ENCODE measurements at places on chromosomes 5 and 9. TPM values are rescaled to one million over a fixed set of nuclear protein-coding genes. Genes with fewer than 3 reads are reported as not detected.

The MEIKIN gene
- total RNA-seq = not detected

The TMEM232 gene
- total RNA-seq = 1.8 TPM

The SPATA31A3 gene
- total RNA-seq = 0.35 TPM

The ADAMTSL1 gene
- total RNA-seq = 1.2 TPM

The PCDHB2 gene
- total RNA-seq = 26.3 TPM

The PCDHGA4 gene
- total RNA-seq = 2.3 TPM

The PRUNE2 gene
- 9.7 TPM for total RNA-seq

The JAKMIP2 gene
- 6.4 TPM for total RNA-seq

DNA sequence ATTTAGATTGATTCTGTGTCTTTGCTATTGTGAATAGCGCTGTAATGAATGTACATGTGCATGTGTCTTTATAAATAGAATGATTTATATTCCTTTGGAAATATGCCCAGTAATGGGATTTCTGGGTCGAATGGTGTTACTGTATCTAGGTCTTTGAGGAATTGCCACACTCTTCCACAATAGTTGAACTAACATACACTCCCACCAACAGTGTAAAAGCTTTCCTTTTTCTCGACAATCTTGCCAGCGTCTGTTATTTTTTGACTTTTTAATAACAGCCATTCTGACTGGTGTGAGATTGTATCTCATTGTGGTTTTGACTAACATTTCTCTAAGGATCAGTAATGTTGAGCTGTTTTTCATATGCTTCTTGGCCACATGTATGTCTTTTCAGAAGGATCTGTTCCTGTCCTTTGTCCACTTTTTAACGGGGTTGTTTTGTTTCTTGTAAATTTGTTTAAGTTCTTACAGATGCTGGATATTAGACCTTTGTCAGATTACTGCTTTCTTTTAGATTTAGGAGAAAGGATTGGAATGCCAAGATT lies 125.0 kb upstream of the NR5A1 start:
- H3K4me1 ChIP-seq = no peaks in the 10 kb centered on the region
- peaks cover 2% of the 10 kb centered on the region for H3K36me3 ChIP-seq
- no peak overlapping the region for H3K4me3 ChIP-seq
- no peaks in the 10 kb centered on the region for H3K27me3 ChIP-seq
- no peak for DNase-seq

GRCh38 chr9:103900466-103900865 lies 193.6 kb upstream of the SMC2 start:
- no peaks in the 10 kb centered on the region for H3K27me3 ChIP-seq
- DNase-seq = no peak
- no peaks in the 10 kb centered on the region for H3K4me1 ChIP-seq
- no peak overlapping the region for H3K27ac ChIP-seq
- H3K36me3 ChIP-seq = no peaks in the 10 kb centered on the region
- H3K4me3 ChIP-seq = no peak overlapping the region

GRCh38 chr5:37777432-37778130 lies 62.3 kb downstream of the GDNF start:
- H3K4me3 ChIP-seq = no peak overlapping the region
- H3K27ac ChIP-seq = no peak overlapping the region
- H3K36me3 ChIP-seq = peaks cover 11% of the 10 kb centered on the region

- no peaks in the 10 kb centered on the region for H3K27me3 ChIP-seq
- H3K4me1 ChIP-seq = peaks cover 3% of the 10 kb centered on the region
- H3K36me3 ChIP-seq = no peaks in the 10 kb centered on the region
- H3K27ac ChIP-seq = no peak overlapping the region
- no peak for DNase-seq
These were observed 48.3 kb downstream of the BOD1 start for GRCh38 chr5:173568128-173568527.

- H3K27me3 ChIP-seq = no peaks in the 10 kb centered on the region
- H3K36me3 ChIP-seq = no peaks in the 10 kb centered on the region
- peak; percentile 72 for DNase-seq
These were observed 16.1 kb upstream of the FRRS1L start for GRCh38 chr9:109182940-109183798.

GRCh38 chr9:16726718-16727451 lies 143.6 kb downstream of the BNC2 start:
- DNase-seq = peak; percentile 72
- no peaks in the 10 kb centered on the region for H3K27me3 ChIP-seq
- peak overlapping the region; percentile 4 for H3K27ac ChIP-seq
- peaks cover 12% of the 10 kb centered on the region for H3K4me1 ChIP-seq

DNA sequence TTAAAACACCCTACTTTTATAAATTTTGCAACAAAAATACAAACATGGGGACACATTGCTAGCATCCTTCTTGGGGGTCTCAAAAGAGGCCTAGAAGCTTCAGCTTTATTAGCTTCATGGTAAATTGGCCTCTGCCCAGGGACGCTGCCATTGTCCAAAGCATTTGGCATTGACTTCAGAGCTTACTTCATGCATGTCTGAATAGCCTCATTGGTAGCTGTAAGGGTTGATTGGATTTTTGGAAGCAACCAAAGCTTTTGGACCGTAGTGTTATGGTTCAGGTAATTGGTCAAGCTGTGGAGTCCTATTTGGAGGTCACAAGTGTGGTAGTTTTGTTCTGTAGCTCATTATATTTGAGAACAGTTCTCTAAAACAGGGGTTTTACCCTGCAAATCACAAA lies 411.7 kb upstream of the SLC24A2 start:
- no peaks in the 10 kb centered on the region for H3K27me3 ChIP-seq
- no peak for DNase-seq
- H3K4me1 ChIP-seq = no peaks in the 10 kb centered on the region

GRCh38 chr5:3384531-3384930 lies 211.1 kb upstream of the IRX1 start:
- no peaks in the 10 kb centered on the region for H3K27me3 ChIP-seq
- H3K4me1 ChIP-seq = no peaks in the 10 kb centered on the region
- no peak for DNase-seq
- no peaks in the 10 kb centered on the region for H3K36me3 ChIP-seq
- H3K27ac ChIP-seq = no peak overlapping the region
- no peak overlapping the region for H3K4me3 ChIP-seq

GRCh38 chr9:113580041-113580953 lies 116.8 kb downstream of the RGS3 start:
- no peak overlapping the region for H3K4me3 ChIP-seq
- no peaks in the 10 kb centered on the region for H3K4me1 ChIP-seq
- no peak overlapping the region for H3K27ac ChIP-seq
- H3K36me3 ChIP-seq = peaks cover 9% of the 10 kb centered on the region

GRCh38 chr5:168362097-168362885 lies 70.8 kb downstream of the WWC1 start:
- no peak for DNase-seq
- no peaks in the 10 kb centered on the region for H3K27me3 ChIP-seq
- H3K27ac ChIP-seq = no peak overlapping the region
- no peaks in the 10 kb centered on the region for H3K36me3 ChIP-seq
- peaks cover 3% of the 10 kb centered on the region for H3K4me1 ChIP-seq

GRCh38 chr5:15373151-15373550 lies 126.8 kb upstream of the FBXL7 start:
- no peaks in the 10 kb centered on the region for H3K4me1 ChIP-seq
- no peaks in the 10 kb centered on the region for H3K27me3 ChIP-seq
- H3K27ac ChIP-seq = no peak overlapping the region
- H3K36me3 ChIP-seq = no peaks in the 10 kb centered on the region
- DNase-seq = no peak

GRCh38 chr5:131067636-131068035 lies 97.4 kb downstream of the HINT1 start:
- H3K27ac ChIP-seq = no peak overlapping the region
- H3K4me3 ChIP-seq = no peak overlapping the region
- DNase-seq = no peak
- H3K36me3 ChIP-seq = peaks cover 6% of the 10 kb centered on the region
- no peaks in the 10 kb centered on the region for H3K27me3 ChIP-seq

GRCh38 chr5:92956886-92957285 lies 624.1 kb downstream of the NR2F1-AS1 start:
- peaks cover 2% of the 10 kb centered on the region for H3K36me3 ChIP-seq
- no peak for DNase-seq
- H3K27me3 ChIP-seq = no peaks in the 10 kb centered on the region
- no peaks in the 10 kb centered on the region for H3K4me1 ChIP-seq
- H3K27ac ChIP-seq = no peak overlapping the region
- H3K4me3 ChIP-seq = no peak overlapping the region

All from H9 (cell line).